Activated CD4-positive, alpha-beta T cell treated with anti-CD3 and anti-CD28 coated beads, Interleukin-2, amount 10 ng/mL, durations not matched to agents 24 days and 14 days (primary cell): ENCODE measurements at places on chromosomes 12 and 14. TPM values are rescaled to one million over a fixed set of nuclear protein-coding genes. Genes with fewer than 3 reads are reported as not detected.

TSPAN19 gene
- total RNA-seq, result not detected in 2 replicates

KRT71 gene
- not detected in 2 replicates for total RNA-seq

TARBP2 gene
- total RNA-seq, result 49.7 and 52.2 TPM in 2 replicates

DNA sequence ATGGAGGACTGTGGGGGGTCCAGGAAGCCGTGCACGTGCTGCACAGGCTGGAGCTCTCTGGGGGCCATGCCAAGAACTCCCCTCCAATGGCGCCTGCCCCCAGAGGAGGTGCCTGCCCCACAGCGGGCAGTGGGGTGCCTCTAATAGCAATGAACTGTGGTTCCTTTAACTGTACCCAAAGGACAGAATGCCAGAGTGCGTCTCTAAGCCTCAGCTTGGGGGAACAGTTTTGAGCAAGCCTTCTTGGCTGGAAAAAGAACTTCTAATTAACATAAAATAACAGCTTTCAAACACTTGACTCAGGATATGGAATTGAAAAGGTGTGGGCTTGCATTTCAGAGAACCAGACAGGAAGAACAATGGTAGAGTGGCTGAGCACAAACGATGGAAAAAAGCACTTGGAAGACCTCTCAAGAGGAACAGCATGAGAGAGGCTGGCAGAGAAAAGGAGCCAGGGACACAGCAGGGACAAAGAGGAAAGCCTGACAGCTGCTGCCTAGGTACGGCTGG lies 195.6 kb downstream of the TTC7B start:
- H3K27me3 ChIP-seq, result no peaks in the 10 kb centered on the region
- no peaks in the 10 kb centered on the region for H3K36me3 ChIP-seq
- no peak for DNase-seq
- no peak overlapping the region for H3K4me3 ChIP-seq
- H3K4me1 ChIP-seq, result no peaks in the 10 kb centered on the region
- H3K27ac ChIP-seq, result no peak overlapping the region

- H3K4me1 ChIP-seq, result no peaks in the 10 kb centered on the region
- H3K36me3 ChIP-seq, result no peaks in the 10 kb centered on the region
- no peaks in the 10 kb centered on the region for H3K27me3 ChIP-seq
- DNase-seq, result no peak
- no peak overlapping the region for H3K27ac ChIP-seq
Observed at GRCh38 chr12:2268471-2269286, 215.9 kb downstream of the CACNA1C start.

DNA sequence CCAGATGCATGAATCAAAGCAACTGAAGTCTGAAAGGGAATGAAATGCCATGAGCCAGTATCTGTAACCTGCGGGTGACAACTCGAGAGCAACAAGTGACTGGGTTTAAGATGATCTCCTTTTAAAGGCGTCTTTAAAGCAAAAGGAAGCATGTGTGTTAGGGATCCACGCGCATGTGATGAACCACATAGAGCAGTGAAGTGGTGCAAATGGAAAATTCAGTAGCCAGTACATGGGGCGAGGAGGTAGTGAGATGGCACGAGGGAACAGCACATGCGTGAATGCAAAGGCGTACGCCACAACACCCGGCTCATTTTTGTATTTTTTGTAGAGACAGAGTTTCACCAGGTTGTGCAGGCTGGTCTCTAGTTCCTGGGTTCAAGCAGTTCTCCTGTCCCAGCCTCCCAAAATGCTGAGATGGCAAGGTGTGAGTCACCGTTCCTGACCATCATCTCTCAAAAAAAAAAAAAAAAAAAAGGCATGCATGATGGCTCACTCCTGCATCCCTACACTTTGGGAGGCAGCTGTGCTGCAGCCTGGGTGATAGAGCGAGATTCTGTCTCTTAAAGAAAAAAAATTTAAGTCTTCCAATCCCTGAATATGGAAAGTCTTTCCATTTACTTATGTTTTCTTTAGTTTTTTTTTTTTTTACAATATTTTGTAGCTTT lies 24.6 kb upstream of the BCL7A start:
- no peak overlapping the region for H3K4me3 ChIP-seq
- H3K27ac ChIP-seq, result no peak overlapping the region
- no peak for DNase-seq
- peaks cover under 1% of the 10 kb centered on the region for H3K4me1 ChIP-seq
- H3K27me3 ChIP-seq, result peaks cover 14% of the 10 kb centered on the region

DNA sequence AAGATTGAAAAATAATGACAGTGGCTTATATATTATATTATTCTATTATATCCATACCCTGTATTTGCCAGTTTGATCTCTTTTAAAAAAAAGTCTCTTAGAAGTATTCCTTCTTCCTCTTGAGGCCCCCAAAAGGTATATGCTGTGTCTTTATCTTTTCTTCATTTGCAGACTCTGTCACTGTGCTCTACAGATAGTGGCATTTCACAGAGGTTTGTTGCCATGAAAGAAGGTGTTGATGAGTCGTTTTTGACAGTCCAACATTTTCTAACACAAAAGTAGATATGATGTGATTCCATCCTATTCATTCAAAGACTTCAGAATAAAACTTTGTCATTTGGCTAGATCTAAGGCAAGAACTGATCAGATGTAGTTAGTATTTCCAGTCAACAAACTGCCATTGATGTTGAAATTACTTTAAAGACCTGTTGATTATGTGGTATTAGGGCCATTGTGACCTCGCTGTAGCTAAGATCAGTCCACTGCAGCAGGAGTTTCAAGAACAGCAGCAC lies at the start of gene CCDC196:
CCDC196 (plus strand) TSS at position 462 of the 512 bp plus-strand sequence. CDS start 132 bp downstream, outside the sequence.
- DNase-seq, result no peak
- no peak within 1 kb of the TSS for H3K27ac ChIP-seq
- H3K27me3 ChIP-seq, result peaks cover 4% of the 10 kb centered on the region
- no peaks in the 10 kb centered on the region for H3K36me3 ChIP-seq

DNA sequence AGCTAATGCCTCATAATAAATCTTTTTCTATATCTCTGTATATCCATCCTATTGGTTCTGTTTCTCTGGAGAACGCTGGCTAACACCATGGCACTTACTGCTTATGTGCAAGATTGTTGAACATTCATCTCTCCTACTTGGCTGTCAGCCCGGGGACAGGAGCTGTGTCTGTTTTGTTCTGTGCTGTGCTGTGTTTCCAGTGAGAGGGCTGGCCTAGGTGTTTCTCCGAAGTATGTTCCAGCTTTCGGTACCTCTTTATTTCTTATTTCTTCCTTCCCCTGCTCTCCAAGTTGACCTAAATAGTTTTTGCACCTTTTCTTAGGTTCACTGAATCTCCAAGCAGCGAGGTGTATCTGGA lies 18.8 kb upstream of the NR4A1 start:
- H3K4me1 ChIP-seq, result peaks cover 35% of the 10 kb centered on the region
- H3K4me3 ChIP-seq, result peak overlapping the region; percentile 81
- H3K27ac ChIP-seq, result peak overlapping the region; percentile 70
- no peaks in the 10 kb centered on the region for H3K36me3 ChIP-seq
- DNase-seq, result no peak
- H3K27me3 ChIP-seq, result peaks cover 20% of the 10 kb centered on the region

- H3K4me1 ChIP-seq, result peaks cover 16% of the 10 kb centered on the region
- DNase-seq, result no peak
- peak overlapping the region; percentile 67 for H3K4me3 ChIP-seq
Observed at GRCh38 chr12:113244478-113244958, 23.3 kb downstream of the TPCN1 start.

DNA sequence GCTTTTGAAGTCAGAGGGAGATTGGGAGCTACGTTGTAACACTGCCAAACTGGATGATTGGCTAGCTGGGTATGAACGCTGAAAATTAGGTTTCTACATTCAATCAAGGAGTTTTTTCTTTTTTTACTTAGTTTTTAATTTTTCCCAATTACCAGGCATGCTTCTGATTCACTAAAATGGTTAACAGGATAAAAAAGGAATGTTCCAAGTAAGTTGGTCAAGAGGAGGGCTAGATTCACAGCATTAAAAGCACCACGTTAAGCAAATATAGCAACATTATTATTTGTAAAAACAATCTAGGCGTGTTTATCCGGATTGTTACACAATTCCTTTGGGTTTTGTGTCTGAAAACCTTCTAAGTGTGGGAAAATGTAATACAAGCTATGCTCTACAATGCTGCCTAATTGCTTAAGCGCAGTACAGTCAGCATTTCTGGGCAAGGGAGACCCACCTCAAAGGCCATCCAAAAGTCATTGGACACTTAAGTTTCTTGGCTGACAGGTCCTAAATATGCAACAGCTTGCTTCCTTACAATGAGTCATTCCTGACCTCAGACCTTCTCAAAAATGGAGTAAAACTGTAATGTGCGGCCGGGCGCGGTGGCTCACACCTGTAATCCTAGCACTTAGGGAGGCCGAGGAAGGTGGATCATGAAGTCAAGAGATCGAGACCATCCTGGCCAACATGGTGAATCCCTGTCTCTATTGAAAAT lies 1.2 kb downstream of the RPLP0 start:
- peaks cover 33% of the 10 kb centered on the region for H3K4me1 ChIP-seq
- H3K4me3 ChIP-seq, result peak overlapping the region; percentile 99
- peak; percentile 71 for DNase-seq
- peak overlapping the region; percentile 97 for H3K27ac ChIP-seq
- no peaks in the 10 kb centered on the region for H3K27me3 ChIP-seq
- H3K36me3 ChIP-seq, result peaks cover 54% of the 10 kb centered on the region

DNA sequence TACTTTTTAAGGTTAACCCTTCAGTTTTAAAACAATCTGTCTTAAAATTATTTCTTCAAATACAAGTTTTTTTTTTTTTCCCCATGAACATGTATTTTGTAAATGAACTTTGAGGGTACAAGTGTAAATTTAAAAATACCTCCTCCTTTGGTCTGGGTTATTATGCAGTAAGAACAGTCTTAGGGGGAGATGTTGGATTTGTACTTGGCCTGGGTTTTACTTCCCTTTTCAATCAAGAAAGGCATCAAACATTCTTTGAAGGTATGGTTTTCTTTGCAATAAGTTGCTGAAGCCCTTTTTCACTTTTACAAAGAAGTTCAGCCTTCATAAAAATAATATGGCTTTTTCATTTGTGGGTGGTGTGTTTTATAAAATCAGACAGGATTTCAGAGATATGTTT lies 20.5 kb downstream of the WBP11 start:
- H3K4me1 ChIP-seq, result peaks cover 14% of the 10 kb centered on the region
- H3K36me3 ChIP-seq, result peaks cover 26% of the 10 kb centered on the region
- H3K27me3 ChIP-seq, result no peaks in the 10 kb centered on the region
- no peak for DNase-seq
- no peak overlapping the region for H3K27ac ChIP-seq

DNA sequence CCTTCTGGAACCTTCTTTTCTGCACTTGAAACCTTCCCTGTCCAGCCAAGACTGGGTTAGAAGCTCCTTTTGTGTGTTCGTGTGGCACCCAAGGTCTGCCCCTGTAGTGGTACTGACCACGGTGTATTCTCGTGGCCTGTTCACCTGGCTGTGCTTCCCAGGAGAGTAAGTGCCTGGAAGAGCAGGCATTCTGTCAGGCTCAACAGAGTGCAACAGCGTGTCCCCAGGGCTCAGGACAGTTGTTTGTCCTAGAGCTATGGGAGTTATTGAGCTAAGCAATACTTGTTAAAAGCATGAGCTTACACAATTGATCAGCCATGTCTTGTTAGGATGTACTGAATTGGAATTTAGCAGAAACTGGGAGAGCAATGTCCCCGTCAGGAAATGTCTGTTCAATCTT lies 12.9 kb upstream of the SLC38A2 start:
- peaks cover 2% of the 10 kb centered on the region for H3K36me3 ChIP-seq
- peak overlapping the region; percentile 45 for H3K4me3 ChIP-seq
- no peak for DNase-seq
- H3K27me3 ChIP-seq, result no peaks in the 10 kb centered on the region

DNA sequence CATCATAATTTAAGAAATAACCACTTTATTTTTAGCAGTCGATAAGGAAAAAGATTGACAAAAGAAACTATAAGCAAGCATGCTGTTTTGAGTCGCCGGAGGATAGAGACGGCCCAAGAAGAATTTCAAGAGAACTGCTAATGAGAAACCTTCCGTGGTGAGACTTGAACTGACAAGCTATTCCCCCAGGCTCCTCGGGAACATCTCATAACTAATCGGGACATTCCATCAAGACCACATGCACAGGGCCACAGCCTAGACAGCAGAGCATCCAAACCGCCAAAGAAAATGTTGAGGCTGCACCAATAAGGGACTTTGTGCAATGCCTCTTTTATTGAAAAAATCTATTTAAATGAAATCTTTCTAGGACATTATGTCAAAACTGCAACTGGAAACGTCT lies 51.0 kb downstream of the YEATS4 start:
- no peaks in the 10 kb centered on the region for H3K4me1 ChIP-seq
- no peak for DNase-seq
- no peak overlapping the region for H3K4me3 ChIP-seq
- H3K27ac ChIP-seq, result no peak overlapping the region
- H3K36me3 ChIP-seq, result peaks cover 7% of the 10 kb centered on the region

DNA sequence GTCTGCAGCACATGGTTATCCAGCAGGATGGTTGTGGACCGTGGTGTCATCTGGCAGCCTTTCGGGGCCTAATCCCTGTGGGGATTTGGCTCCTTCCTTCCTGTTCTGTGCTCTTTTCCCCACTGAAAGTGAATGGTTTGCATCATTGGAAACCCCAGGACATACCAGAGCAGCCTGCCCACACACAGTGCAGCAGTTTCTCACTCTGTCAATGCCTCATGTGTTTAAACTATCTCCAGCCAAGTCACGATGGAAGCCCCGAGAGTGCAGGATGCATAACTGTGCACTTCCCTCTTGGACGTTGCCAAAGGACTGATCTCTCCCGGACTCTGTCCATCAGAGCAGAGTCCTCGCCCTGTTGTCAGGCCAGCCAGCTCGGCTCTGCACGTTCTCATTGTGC lies 29.0 kb upstream of the AMN start:
- H3K27me3 ChIP-seq, result no peaks in the 10 kb centered on the region
- peaks cover 16% of the 10 kb centered on the region for H3K4me1 ChIP-seq
- H3K27ac ChIP-seq, result peak overlapping the region; percentile 58

DNA sequence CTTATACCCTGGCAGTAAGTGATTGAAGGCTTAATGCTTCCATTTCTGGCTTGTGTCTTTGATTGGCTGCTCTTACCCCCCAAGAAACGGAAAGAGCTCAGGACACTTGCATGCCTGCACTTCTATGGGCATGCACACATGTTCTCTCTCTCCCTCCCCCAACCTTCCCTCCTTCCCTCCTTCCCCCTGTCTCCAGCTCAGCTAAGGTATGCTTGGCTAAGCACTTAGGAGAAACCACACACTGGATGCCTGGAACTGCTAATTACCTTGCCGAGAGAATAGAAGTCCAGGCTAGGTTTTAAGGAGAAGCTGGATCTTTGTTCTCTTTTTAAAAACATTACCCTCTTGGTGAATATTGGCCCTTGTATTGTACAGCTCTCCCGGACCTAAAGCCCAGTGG lies 1072.8 kb upstream of the TMEM132C start:
- no peaks in the 10 kb centered on the region for H3K4me1 ChIP-seq
- no peak overlapping the region for H3K27ac ChIP-seq
- H3K36me3 ChIP-seq, result no peaks in the 10 kb centered on the region
- H3K27me3 ChIP-seq, result peaks cover 2% of the 10 kb centered on the region
